ENCODE measurements at places on chromosomes 2 and 18.

- DNase-seq, result no peak
These were observed 43.4 kb upstream of the MTCL1 start for GRCh38 chr18:8661754-8662559.

- DNase-seq, result no peak
These were observed 9.6 kb downstream of the SERPINB8 start for GRCh38 chr18:63979409-63979920.

DNA sequence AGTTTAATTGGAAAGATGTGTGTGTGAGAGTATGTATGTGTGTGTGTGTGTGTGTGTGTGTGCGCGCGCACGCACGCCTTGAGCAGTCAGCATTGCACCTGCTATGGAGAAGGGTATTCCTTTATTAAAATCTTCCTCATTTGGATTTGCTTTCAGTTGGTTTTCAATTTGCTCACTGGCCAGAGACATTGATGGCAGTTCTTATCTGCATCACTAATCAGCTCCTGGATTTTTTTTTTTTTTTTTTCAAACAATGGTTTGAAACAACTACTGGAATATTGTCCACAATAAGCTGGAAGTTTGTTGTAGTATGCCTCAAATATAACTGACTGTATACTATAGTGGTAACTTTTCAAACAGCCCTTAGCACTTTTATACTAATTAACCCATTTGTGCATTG is 48.0 kb downstream of the FEZ2 start:
- DNase-seq, result no peak

DNA sequence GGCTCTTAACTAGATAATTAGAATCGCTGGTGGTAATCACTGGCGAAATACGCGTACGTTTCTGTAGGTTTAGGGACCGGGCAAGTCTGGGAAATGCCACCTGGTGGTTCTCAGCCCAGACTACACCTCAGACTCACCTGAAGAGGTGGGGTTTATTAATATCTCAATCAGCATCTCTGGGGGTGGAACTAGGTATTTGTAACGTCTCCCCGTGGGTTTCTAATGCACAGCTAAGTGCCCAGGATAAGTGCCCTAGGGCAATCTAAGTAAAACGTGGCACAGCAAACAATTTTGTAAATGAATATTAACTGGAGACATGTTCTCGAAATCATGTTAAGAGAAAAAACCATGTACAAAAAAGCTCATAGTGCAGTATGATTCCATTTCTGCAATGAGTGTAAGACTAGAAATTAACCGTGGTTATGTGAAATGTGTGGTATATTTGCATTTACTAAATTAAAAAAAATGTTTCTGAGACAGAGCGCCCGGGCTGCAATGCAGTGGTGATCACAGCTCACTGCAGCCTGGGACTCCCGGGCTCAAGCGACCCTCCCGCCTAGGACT is 760 bp upstream of the CNOT11 start:
- DNase-seq, result no peak

GRCh38 chr18:78165525-78165924 is 814.1 kb upstream of the SALL3 start:
- DNase-seq, result no peak

DNA sequence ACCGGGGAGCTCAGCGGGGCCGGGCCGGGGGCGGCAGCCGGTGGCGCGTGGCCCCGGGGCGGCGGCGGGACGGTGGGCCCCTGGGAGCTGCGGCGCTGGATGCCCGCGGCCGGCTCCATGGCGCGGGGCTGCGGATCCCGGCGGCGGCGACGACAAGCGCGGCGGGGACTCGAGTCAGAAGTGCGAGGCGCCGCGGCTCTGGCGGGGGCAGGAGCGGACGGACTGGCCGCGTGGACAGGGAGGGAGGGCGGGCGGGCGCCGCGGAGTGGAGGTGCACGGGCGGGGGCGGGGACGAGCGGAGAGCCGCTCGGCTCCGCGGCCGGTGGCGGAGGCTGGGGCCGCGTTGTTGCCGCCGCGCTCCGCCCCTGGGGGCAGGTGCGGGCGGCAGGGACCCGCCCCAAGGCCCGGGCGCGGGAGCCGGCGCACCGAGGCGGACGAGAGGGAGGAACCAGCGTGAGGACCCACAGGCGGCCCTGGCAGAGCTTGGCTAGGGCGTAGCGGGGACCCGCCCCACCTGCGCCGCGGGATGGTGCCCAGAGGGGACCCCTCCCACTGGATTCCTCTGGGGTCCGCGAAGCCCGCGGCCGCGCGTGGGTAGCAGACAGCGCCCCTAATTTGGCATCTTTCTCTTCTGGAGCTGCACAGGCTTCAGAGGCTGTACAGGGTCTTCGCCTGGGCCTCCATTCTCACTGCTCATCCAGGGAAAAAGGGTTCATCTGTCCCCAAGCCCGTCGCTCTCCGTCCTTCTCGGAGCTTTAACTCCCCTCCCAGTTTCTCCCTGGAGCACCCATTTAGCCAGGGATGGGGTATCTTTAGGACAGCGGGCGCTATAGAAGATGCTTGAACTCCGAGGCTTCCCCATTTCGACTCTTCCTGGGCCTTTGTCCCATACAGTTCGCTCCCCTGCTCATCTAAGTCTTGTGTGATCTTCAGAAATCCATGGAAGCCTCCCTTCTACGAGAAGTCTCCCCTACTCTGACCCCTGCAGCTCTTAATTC is at the start of gene TMEM163:
TMEM163 (minus strand) TSS at position 184 of the 998 bp plus-strand sequence.
- DNase-seq, result no peak

GRCh38 chr2:118177318-118177717 is 89.0 kb downstream of the INSIG2 start:
- no peak for DNase-seq

DNA sequence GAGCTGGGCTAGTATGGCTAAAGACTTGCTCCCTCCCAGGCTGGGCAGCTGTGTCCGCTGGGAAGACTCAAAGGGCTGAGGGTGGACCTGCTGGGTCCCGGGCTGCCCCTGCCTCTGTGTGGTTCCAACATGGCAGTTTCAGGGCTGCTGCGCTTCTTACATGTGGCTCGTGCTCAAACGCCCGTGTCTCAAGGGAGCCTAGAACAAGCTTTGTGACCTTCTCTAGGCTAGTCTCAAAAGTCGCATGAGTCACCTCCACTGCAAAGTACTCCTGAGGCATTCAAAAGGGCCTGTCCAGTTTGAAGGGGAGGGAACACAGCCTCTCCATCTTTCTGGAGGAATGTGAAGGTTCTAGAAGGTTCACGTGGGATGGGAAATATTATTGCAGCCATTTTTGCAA is 44.7 kb upstream of the RAB31 start:
- no peak for DNase-seq

- no peak for DNase-seq
These were observed 5.4 kb downstream of the DCC start for GRCh38 chr18:52345428-52345827.

Measured in stimulated activated CD4-positive, alpha-beta T cell treated with anti-CD3 and anti-CD28 coated beads, Interleukin-1b, Interleukin-23, amount 100 ng/mL, for 1 hour (primary cell).